ENCODE measurements at places on chromosomes 5 and 9.

DNA sequence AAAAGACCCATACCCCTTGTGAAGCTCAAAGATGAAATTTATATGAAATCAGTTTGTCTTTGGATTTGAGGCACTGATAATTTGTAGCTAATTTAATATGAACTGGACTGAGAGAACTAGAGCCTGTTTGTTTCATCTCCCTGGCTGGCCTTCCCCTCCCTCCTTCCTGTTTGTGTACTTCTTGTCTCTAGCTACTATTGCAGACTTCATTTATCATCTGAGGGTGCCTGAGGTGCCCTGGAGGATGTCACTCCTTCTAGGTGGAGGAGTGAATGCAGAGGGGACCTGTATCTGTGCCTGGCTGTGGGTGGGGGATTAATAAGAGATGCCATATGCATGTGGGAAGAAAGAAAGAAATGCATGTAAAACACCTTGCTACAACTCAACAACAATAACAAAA, 22.2 kb upstream of the GNPDA1 start:
- no peak for DNase-seq

DNA sequence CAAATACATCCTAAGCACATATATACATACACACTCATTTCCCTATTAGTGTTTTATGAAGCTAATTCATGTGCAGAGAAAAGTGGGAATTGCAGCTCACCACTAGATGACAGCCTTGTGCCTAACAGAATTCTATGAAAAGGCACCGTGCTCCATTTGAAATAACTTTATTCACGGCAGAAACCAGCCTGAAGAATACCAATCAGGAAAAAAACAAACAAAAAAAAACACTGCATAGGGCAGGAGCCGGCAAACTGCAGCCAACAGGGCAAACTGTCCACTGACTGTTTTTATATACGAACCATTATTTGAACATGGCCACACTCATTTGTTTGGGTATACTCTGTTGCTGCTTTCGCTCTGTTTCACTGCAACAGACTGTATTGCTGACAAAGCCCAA, 33.6 kb downstream of the ERMP1 start:
- DNase-seq = peak; percentile 39

DNA sequence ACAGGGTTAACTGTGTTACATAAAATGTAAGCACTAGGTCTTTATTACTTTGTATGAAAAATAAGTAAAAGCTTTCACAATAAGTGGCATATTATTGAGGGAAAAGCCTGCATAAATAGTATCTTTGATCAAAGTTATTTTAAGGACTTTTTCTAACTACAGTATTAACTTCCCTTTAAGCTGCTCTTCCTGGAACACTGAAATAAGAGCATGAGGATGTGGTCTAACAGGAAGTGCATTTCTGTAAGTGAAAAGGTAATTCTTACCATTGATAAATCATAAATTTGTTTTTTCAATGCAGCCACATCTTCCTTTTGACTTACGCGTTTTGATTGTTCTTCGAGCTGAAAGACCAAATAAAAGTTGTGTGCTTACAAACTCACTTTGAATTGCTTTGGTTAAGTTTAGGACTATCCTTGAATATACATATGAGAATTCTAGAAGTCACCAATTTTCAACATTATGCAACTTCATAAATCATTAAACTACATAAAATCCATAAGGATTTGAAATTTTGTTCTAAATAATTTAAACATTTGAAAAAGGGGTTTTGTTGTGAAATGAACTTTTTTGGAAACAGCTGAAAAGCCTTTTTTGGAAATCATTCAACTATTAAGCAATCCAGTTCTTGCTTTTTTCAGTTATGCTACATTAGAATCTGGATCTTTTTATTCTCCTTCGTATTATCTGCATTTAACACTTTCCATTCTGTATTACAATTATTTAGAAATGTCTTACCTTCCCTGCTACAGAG, 50.6 kb downstream of the RASEF start:
- DNase-seq = no peak

GRCh38 chr9:93436655-93437407, 14.7 kb upstream of the FAM120A start:
- DNase-seq = no peak

DNA sequence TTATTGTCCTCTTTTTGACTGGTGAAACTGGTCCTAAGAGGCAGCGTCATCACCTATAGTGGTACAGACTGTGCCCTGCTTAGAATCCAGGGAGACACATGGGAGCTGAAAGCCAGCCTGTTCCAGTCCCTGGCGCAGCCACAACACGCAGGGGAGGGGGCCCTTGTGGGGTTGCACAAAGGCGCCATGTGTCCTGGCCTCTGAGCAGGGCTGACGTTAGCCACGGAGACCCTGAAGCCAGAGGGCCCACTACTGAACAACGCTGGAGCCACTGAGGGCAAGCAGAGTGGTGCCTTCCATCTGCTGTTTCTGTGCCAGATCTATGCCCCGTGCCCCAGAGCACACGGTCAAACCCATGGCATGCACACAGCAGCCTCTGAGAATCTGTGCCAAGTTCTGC, 147.3 kb downstream of the ACTL7B start:
- no peak for DNase-seq

DNA sequence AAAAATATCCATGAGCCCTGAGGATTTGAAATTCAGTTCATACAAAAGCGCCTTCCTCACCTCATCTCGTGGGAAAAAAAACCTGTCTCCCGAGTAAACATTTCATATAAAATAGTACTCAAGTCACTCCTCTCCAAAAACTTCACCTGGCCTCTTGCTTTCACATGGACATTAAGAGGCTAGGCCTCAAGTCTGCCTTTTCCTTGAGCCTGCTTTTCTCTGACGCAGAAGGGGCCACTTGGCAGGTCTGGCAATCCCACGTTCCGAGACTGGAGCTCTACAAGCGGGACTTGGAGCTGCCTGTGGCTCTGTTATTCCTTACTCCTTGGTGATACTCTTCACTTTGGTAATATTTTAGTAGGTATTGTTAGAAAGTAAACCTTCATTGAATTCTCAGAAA, 26.9 kb upstream of the CKS2 start:
- no peak for DNase-seq

DNA sequence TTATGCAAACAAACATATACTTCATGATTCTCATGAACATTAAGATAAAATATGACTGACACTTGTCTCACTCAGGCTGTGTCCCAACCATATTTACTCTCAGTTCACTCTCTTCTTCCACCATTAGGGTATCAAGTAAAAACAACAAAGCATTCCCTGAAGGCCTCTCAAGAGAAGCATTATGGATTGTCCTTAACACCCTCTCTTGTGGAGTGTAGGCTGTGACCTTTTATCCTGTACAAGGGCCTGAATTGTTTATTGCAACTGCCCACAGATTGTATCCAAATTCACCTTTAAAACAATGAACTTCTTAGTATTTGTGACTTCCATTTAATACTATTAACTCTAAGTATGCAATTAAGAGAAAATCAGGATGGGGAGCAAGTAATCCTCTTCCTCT, 78.1 kb downstream of the RICTOR start:
- DNase-seq = no peak

DNA sequence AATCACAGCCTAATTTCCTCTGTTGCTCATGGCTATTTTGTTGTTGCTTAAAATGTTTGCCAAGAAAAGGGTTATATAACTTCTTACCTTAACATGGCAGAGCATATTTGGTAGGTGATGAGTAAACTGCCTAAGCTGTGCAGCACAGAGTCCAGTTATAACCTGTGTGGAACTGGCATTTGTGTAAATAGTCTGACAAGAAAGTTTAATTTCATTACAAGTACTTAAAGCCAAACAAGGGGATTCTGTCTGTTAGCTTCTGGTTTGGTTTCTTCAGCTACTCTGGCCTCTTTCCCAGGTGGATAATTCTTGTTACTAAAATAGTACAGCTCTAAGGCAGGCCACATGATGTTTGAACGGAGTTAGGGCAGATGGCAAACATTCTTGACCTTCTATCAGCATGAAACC, 72.2 kb downstream of the PTCD2 start:
- DNase-seq = no peak

GRCh38 chr5:163993126-163993525, 487.7 kb downstream of the MAT2B start:
- peak; percentile 9 for DNase-seq

DNA sequence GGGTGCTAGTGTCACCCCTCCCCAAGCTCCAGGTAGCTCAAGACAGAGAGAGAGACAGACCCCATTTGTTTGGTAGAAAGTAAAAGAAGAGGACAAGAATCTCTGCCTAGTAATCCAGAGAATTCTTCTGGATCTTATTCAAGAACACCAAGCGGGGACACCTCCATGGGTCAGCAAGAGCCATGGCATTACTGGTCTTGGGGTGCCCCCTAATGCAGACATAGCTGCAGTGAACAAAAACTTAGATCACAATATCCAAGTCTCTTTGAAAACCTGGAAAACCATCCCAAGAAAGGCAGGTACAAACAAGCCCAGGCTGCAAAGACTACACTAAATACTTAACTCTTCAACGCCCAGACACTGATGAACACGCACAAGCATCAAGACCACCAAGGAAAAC, 29.9 kb upstream of the PDE4D start:
- peak; percentile 19 for DNase-seq

- no peak for DNase-seq
Measured at GRCh38 chr9:76366275-76366674, 28.0 kb downstream of the RFK start.

- DNase-seq = no peak
Measured at GRCh38 chr9:89881431-89881830, 276.6 kb downstream of the GADD45G start.

DNA sequence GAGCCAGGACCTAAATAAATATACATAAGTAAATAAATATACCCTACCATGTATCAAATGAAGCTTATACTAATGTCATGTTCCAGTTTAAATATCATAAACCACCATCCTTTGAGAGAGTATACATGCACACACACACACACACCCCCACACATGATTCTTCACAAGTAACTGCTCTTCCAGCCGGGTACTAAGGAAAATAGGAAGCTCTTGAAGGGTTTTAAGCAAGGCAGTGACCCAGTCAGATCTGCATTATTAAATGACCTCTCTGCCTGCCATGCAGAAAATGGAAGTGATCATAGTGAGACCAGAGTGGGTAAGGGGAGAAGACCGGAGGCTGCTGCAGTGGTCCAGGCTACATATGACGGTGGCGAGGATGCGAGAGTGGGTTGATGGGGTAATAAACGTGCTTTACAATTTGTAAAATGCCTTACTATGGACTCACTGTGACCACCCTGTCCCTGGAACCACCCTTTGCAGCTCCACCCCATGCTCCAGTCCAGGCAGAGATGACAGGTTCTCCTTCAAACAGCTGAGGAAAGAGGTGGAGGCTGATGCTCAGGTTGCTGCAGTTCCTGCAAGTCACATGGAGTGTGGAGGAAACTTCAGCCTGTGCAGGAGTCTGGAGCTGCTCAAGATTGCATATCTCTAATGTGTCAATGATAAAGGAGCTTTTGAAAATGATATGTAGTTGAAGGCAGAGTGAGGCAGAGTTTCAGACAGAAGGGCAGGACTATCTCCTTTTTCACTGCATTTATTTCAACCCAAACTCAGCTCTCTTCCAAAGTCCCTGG, 38.8 kb upstream of the NDFIP1 start:
- DNase-seq = no peak

DNA sequence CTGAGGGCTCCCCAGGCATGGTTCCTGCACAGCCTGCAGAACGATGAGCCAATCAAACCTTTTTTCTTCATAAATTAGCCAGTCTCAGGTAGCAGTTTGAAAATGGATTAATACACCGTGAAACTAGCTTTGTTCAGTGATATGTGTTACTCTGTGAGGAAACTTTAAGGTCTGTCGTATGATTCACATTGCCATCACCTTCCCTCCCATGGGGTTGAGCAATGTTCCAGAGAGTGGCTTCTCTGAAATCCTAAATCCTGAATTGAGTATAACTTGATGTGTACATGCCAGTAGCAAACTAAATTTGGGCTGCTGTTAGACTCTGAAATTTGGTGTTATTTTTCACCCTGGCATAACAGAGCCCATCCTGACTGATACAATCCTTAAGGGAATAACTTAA, 866.4 kb upstream of the C9orf72 start:
- DNase-seq = no peak

DNA sequence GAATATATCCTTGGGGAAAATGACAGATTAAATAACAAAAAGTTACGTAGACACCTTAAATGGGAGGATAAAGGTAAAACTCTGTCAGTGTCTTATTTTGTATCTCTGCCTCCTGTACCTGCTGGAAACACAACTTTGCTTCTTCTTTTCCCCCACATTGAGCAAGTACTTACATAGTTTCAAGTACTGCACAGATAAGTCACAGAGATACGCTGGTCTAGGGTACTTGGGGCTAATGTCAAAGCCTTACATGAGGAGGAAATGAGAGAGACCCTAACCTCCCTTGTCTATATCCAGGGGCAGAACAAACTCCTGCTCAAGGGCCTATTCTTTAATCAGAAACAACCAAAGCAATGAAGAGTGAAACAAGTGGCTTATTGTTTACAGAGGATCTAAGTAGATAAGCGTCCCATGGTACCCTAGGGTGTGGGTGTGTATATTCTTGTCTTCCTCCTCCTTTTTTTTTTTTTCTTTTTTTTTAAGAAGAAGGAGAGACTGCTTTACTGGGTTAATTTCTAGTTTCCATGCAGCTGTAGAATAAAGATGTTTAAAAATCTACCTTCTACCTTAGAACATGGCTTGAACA, 43.1 kb downstream of the ELL2 start:
- DNase-seq = no peak

- peak; percentile 53 for DNase-seq
Measured at GRCh38 chr5:3994628-3995027, 399.0 kb downstream of the IRX1 start.

DNA sequence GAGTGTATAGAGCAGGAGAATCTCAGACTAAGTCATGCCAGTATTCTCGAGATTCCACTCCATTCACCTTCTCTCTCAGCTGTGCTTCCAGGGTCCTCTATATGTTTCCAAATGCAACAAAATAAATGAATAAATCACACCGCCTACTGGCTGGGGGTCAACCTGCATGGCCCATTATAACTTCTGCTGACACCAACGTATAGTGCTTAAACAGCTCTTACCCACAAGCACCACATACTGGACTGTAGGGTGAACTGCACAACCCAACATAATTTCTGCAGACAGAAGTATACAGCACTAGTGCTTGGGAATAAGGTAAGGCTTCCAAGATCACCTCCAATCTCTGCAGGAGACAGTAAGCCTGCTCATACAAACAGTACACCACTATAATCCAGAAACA, 33.1 kb upstream of the HTR4 start:
- peak; percentile 4 for DNase-seq

- DNase-seq = no peak
Measured at GRCh38 chr5:81208904-81209303, 24.2 kb upstream of the CKMT2 start.

- no peak for DNase-seq
Measured at GRCh38 chr5:96957254-96958049, 21.6 kb downstream of the LNPEP start.

GRCh38 chr5:1151316-1151715, 39.5 kb upstream of the SLC12A7 start:
- DNase-seq = no peak

DNA sequence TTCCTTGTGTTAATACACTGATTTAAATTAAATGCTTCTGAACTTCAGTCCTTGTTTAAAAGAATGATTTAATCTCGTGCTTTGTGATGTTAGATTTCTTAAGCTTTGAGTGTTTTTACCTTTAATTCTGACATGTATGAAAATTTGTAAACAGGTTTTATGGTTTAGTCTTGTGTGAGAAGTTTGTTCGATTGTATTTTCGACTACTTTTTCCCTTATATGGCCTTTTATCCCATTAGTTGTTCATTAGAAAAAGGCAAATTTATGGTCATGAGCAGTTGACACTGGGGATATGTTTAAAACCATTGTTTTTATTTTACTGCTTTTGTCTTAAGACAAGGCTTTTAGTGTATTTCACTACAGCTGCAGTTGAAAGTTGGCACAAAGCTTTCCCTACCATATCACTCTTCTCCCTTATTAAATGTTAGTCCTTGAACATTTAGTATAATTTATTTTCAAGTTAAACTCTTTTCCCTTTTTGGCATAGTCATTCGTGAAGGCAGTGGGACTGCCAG, 3.3 kb downstream of the UBE2R2 start:
- no peak for DNase-seq
